Hematopoietic multipotent progenitor cell (in vitro differentiated cells): ENCODE measurements at places on chromosomes 6 and 20. TPM values are rescaled to one million over a fixed set of nuclear protein-coding genes. Genes with fewer than 3 reads are reported as not detected.

NOX3 gene
- not detected for total RNA-seq

CST8 gene
- not detected for total RNA-seq

WFDC2 gene
- not detected for total RNA-seq

MCHR2 gene
- total RNA-seq: not detected

SNAI1 gene
- total RNA-seq: 1.1 TPM

TINAG gene
- not detected for total RNA-seq

NMBR gene
- total RNA-seq: not detected

CLDN20 gene
- total RNA-seq: not detected

BTNL2 gene
- not detected for total RNA-seq

DLL1 gene
- total RNA-seq: 1.3 TPM

FAM209B gene
- not detected for total RNA-seq
